Bronchial epithelial cell (primary cell): ENCODE measurements at places on chromosomes 2 and 18. TPM values are rescaled to one million over a fixed set of nuclear protein-coding genes. Genes with fewer than 3 reads are reported as not detected.

PTPN18 gene
- total RNA-seq = 12.7 and 14.5 TPM in 2 replicates

DNA sequence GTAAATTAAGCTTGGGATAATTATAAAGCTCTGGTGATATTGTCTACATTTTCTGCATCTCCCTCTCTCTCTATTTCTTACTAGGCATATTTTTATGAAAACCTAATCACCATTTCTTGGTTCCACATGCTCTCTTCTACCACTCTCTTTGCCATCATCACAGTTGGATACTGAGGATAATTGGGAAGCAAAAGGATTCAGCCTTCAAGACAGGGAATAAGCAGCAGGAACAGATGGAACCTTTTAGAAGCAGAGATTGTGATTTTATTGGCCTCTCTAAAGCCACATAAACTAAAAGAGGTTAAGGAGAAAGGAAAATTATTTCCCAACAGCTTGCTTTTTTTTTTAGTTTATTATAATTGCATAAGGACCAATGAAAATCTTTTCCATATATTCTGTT lies 226.3 kb upstream of the SPHKAP start:
- no peak for DNase-seq

GRCh38 chr18:39795350-39795749 lies 2159.7 kb upstream of the PIK3C3 start:
- no peak for DNase-seq

- DNase-seq = no peak
These were observed 46.7 kb downstream of the REEP1 start for GRCh38 chr2:86290596-86291327.

DNA sequence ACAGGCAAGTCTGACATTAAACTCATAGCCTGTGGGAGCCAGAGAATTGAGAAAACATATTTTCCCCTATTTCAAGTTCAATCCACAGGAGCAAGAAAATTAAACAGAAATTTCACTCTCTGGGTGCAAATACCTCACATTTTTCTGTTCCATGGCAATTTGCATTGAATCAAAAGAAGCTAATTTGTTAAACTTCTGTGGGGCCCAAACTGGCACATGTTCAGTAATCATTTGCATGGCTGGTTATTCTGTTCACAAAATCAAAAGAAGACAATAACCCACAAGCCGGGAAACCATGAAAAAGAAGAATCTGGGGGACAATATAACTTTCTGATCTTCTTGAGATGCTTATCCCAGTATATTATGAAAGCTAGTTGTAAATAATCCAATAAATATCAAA lies 363.1 kb downstream of the LRP1B start:
- DNase-seq = no peak

DNA sequence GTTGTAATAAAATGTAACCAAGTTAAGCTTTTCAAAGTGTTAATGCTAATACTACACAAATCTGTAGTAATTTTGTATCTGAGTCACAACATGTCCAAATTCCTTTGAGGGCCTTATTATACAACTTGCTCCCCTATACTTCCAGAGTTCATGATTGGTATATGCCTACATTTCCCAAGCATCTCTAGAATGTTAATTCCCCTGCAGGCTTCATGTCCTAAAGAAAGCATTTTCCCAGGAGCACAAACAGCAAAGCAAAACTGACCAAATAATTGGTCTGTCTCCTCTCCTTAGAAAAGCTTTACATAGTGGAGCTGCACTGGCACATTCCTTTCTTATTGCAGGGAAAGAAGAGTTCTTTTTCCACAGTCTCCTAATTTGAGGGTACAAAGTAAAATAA lies 3.7 kb downstream of the ALS2 start:
- DNase-seq = no peak

LYG1 gene
- 0.26 and 0.77 TPM in 2 replicates for total RNA-seq

GRCh38 chr2:189681203-189681602 lies 6.7 kb downstream of the ANKAR start:
- no peak for DNase-seq

DNA sequence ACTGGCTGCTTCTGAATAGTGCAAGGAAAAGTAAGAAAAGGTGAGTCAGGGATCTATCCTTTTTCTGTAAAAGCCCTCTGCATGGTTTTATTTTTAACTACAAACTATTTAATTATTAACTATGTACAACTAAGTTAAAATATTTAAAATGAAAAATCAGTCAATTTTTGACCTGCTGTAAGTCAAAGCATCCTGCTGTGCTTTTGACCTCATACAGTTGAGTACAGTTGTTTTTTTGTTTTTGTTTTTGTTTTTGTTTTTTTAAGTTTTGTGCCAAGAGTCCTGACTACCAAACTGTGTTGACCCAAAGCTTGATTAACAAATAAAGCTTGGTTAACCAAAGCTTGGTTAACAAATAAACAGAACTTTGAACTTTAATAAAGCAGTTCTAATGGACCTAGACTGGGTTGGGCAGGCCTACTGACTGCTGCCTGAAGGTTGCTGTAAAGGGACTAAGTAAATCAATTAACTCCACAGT lies at the start of gene ACMSD:
Gene ACMSD, plus strand, starts transcription at position 474 of the 478 bp plus-strand sequence. CDS start 67 bp downstream, outside the sequence.
- no peak for DNase-seq

DNA sequence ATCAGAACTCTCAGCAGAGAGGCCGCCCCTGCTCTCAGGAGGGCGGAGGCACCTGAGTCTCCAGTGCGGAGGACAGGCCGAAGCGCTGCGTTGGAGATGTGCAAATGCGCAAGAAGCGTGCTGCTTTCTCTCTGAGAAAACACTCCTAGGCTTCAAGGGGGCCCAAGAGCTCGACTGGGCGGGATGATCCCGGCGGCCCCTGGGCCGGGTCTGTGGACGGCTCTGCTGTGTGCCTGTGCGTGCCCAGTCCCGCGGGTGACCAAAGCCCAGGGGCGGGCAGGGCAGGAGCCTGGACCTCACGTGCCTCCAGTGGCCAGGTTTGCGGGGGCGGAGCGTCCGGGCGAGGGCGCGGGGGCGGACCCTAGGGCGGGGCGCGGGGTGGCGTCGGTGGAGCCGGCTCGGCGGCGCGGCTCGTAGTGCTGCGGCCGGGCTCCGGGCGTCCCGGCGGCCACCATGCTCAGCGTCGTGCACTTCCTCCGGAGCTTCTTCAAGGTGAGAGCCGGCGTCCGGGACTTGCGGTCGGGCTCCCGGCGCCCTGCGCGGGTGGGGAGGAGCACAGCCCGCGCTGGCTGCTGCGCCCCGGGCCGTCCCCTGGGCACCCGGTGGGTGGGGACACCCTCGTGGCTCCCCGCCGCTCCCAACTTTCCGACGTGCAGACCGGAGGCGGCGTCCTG lies at the start of gene ARHGEF4:
Gene ARHGEF4, plus strand, starts transcription at position 414 of the 674 bp plus-strand sequence. Its CDS starts 40 bp downstream, at position 454.
- DNase-seq = no peak

HNRNPA3 gene
- 30.5 and 34.3 TPM in 2 replicates for total RNA-seq

DNA sequence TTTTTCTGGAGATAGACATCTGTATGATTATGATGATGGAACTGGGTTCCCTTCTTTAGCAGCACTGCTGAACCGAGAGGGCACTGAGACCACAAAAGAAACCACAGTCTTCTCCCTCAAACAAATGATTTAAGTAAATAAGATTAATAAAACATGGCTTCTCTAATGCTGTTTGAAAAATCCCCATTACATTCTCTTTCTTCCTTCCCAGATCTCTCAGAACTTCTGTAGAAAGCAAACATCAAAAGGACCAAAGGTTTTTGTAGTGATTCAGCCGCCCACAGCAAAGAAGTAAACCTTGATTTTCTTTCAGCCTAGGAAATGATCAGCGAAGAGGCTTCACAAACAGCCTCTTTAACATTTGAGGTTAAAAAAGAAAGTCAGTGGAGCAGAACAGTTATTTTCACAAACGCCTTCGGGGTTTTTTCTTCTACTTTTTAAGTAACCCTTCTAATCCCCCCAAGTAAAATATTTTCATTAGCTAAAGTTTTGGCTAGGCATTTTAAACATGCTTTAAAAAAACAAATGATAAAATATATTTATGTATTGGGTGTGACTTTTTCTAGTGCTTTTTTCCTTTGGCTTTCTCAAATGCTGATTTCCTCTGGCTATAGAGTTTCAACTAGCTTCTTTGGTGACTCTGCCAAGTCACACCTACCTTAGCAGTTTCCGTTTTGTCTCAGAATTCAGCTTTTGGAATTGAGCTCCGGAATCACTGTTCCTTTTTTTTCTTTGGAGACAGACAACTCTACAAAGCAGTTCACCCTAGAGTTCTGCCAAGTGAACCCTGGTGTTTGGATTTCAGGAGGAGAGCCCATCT lies 89.6 kb downstream of the UPP2 start:
- no peak for DNase-seq

SERPINB10 gene
- total RNA-seq = under 0.01 and 0.79 TPM in 2 replicates

DNA sequence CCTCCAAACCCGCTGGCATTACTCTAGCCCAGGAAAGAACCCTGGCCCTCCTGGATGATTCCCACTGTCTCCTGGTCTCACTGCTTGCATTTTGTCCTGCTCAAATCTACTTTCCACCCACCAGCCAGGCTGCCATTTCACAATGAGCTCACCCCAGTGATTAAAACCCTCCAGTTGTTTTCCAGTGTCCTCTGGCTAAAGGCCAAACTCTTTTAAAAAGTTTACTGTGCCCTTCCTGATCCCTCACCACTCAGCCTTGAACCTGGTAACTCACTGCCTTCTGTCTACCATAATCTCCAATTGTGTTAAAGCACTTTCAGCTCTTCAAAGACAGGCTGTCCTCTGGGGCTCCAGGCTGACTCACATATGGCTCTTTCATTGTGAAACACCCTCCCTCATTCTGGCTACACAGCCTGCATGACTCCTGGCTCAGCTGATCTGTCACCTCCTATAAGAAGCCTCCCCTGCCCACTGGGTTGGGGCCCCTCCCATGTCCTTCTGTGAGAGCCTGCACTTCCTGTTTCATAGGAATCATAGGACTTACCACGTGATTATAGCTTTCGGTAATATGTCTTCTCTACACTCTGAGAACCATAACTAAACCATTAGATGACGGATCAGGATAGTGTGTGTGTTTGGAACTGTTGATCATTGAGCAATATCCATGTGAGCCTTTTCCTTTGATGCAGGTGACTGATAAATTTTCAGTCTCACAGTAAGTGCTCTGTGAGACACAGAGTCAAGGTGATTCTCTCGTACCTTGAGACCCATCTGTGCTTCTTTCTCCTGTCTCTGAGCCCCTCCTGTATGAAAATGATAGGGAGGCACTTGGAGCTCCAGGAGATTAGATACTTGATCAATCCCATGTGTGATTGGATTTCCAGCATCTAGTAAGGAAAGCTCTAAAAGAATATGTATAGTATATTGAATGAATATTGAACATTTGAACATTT lies 590.8 kb upstream of the ID2 start:
- peak; percentile 94 for DNase-seq

- DNase-seq = no peak
These were observed 28.4 kb downstream of the ARL4C start for GRCh38 chr2:234468503-234468902.

DNA sequence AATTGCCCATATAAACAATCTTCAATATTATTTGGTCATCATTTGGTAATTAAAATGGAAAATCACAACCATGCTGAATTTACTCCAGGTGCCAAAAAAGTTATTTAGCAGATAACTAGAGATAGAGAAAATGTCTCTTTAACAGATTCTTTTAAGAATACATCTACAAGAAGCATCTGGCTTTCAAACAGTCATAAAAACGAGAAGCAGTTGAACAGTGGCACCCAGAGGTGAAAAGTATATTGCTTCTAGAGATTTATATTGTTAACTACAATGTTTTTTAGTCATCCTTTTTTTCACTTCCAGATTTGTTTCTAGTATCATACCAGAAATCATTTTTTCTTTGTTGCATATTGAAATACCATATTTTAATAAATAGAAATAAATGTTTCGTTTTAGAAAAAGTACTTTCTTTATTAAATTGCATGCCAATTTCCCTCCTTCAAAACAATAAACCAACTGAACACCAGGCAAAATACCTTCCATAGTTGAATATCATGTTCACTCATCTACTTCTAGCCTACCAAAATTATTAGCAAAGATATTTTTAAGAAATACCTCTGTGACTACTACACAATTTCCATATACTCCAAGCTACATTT lies 65.4 kb upstream of the HNRNPA3 start:
- peak; percentile 59 for DNase-seq

DNA sequence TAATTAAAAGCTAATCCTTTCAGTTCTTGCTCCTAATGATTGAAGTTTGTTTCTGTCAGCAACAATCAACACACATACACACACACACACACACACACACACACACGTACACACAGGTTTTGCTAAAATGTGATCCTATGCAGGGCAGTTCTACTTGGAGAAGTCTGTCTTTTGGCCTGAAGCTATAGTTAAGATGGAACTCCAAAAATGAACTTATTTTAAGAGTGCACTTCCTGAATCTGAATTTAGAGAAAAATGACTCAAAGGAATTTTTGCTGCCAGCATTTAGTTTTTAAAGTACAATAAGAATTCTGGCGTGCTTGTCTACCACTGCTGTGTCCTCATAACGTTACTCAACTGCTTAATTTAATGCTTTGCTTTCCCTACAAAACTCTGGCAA lies 6.6 kb downstream of the GALNT5 start:
- DNase-seq = no peak

GRCh38 chr2:234386971-234387370 lies 109.9 kb downstream of the ARL4C start:
- DNase-seq = no peak

LRATD1 gene
- total RNA-seq = 23.2 and 27.8 TPM in 2 replicates

DNA sequence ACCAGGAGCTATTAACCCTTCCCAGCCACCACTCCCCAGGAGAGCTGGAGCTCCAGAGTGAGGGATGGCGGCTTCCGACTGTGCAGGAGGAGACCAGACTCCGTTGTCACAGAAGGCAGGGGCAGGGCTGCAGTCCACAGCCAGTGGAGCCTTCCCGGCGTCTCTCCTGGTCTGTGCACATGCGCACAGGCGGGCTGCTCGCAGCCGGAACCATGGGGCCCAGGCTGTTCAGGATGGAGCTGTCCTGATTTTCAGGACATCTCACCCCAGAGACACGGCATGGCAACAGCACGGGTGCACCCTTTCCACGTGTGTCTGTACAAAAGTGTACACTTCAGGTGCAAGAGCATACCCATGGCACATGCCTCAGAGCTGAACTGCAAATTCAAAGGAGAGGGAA lies 28.9 kb downstream of the EIPR1 start:
- DNase-seq = no peak

- DNase-seq = no peak
These were observed 647.0 kb upstream of the NXPH2 start for GRCh38 chr2:139427164-139427563.

DNA sequence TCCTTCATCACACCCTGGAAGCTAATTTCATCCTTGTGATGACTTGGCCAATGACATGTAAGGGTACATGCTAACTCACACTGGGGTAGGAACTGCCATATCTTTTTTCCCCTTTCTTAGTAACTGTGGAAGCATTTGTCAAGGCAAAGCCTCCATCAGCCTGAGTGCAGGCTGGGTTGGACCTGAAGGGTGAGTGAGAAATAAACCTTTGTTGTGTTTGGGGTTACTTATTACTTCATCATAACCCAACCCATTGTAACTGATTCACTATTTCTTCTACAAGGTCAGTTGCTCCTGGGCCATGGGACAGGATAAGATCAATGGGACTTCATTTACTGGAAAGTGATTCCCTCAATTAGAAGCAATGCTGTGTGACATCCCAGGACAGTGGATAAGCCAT lies 108.4 kb downstream of the COL6A3 start:
- DNase-seq = no peak

PARD3B gene
- 1.6 and 2.6 TPM in 2 replicates for total RNA-seq

PAX8 gene
- total RNA-seq = 3.5 TPM in 1 of 2 replicates, not detected in the other

CCDC195 gene
- not detected in 2 replicates for total RNA-seq

GRCh38 chr2:20632446-20632990 lies 18.4 kb downstream of the HS1BP3 start:
- DNase-seq = peak; percentile 70

GRCh38 chr2:196479350-196479749 lies 160.2 kb upstream of the CCDC150 start:
- peak; percentile 39 for DNase-seq
